Muscle of leg (tissue), 16 donors: ENCODE measurements at places on chromosomes 4 and X. TPM values are rescaled to one million over a fixed set of nuclear protein-coding genes. Genes with fewer than 3 reads are reported as not detected.

- DNase-seq, result no peak
Observed at GRCh38 chr4:7585768-7586167, 151.0 kb upstream of the PSAPL1 start.

DNA sequence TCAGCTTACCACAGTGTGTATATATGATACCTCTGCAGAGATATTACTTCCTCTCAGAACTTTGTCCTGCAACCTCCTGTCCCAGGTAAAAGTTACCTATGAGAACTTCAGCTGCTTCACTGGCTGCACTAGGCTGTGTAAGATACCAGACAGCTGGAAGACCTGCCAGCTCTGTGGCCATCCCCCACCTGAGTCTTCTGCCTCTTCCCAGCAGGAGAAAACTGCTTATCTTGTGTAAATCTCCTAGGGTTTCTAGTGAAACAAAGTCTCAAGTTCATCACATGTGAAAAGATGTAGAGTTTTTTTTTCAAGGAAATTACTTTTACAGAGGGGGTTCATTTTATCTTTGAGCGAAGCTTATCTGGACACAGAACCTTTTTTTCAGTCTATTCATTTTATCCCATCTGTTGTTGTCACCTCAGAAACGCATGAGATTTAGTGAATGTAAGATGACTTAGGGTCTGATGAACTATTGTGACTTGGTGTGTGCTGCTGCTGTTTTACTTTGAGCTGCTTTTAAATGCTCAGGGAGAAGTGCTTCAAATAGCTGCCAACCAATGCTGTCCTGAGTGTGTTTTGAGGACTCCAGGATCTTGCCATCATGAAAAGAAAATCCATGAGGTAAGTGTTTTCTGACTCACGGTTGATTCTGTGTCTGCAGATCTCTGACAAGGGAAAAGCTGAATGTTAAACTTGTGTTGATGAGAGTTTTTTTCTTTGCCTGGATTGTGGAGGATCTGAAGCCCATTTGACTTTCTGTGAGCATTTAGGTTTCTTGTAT is 187.8 kb downstream of the FRAS1 start:
- DNase-seq, result no peak

DNA sequence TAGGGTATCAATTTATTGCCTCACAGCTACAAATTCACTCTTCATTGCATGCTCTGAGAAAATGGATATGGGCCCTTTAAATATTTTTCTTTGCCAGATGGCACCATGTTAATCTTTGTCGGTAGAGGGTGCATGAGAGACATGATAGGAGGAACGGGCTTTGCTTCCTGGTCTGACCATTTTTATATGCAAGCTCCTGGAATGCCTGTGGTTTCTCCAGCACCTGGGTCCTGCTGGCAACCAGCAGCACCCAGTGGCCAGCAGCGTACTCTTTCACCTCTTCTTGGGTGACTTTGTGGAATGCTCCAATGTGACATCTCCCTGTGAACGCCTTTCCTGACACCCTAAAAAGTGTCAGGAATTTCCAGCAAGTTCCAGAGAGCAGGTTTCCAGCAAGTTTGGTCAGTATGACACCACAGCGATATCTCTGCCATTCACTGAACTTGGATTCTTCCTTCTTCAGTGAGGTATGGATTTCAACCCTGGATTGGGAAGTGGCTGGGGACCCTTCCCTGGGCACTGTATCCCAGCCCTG is 140.3 kb upstream of the PGRMC2 start:
- peak; percentile 52 for DNase-seq

- no peak for DNase-seq
Observed at GRCh38 chr4:38509551-38509950, 154.4 kb upstream of the KLF3 start.

- DNase-seq, result no peak
Observed at GRCh38 chrX:43474321-43474720, 181.8 kb upstream of the MAOA start.

- peak; percentile 52 for DNase-seq
Observed at GRCh38 chr4:15410750-15411149, 17.1 kb upstream of the C1QTNF7 start.

GC gene
- not detected for polyA plus RNA-seq

NLGN3 gene
- polyA plus RNA-seq, result 2.2 TPM

CCDC158 gene
- 0.84 TPM for polyA plus RNA-seq

C4orf50 gene
- not detected for polyA plus RNA-seq

GPC4 gene
- polyA plus RNA-seq, result 76.0 TPM
